NCI-H187 (cell line): ENCODE measurements at places on chromosomes 1 and 21.

DNA sequence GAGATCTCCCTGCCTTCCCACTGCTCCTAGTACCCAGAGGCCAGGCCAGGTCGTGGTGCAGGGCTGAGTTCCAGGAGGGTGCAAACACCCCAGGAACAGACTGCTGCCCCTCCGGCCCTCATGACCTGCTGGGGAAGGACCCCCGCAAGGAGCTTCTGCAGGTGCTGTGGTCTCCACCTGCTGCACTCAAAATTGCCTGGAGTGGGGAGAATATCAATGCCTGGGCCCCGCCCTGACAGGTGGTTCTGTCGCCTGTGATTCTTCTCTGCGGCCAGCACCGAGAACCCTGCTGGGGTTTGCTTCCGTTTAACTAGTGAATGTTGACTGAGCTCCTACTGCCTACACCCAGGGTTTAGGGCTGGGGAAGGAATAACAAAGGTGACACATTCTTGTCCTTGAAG lies 2.1 kb upstream of the TFF3 start:
- peak; percentile 83 for DNase-seq

DNA sequence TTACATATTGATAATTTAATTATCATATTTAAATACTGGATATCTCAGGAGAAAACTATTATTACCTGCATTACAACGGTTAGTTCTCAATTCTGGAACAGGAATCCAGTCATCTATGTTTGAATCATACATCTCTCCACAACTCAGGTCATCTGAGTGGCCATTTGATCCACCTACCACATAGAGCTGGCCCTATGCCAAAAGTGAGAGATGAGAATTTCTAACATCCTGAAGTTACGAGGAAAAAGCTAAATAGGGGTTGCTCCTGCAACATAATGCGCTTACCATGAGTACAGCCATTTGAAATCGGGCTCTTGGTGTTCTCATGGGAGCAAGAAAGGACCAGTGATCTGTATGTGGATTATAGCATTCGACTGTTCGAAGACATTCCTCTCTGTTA lies 16.9 kb downstream of the IVNS1ABP start:
- no peak for DNase-seq

GRCh38 chr1:110309139-110309538 lies 30.0 kb upstream of the RBM15 start:
- no peak for DNase-seq

GRCh38 chr1:112402682-112403643 lies 6.9 kb downstream of the CTTNBP2NL start:
- no peak for DNase-seq

GRCh38 chr1:206588492-206588891 lies 23.8 kb downstream of the EIF2D start:
- DNase-seq, result no peak

GRCh38 chr1:216600730-216601609 lies 122.3 kb downstream of the ESRRG start:
- DNase-seq, result peak; percentile 25

DNA sequence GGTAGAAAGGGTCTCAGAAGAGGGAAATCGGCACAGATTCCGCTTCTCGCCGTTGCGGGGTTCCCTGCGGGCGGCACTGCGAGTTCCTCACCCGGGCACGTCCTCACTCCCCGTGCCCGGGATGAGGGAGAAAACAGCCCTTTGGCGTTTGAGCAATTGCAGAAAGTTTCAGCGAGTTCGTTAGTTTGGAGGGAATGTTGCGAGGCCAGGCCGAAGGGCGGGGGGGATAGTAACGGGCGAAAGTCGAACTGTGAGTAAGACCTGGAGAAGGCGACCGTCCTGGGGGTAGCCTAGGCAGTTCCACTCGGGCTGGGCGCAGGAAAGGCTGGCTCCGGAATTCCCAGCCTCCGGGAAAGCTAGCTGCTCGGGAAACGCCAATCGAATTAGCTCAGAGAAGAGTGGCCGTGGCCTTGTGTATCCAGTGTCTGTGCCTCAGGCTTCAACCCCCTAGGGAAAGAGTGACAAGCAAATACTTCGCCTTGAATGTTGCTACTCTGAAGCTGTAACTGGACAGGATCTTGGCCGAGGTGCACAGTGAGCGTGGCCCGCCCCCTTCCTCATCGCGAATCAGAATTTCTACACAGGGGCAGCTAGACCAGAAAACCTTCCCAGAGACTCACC lies 787 bp downstream of the PTGFR start:
- no peak for DNase-seq

DNA sequence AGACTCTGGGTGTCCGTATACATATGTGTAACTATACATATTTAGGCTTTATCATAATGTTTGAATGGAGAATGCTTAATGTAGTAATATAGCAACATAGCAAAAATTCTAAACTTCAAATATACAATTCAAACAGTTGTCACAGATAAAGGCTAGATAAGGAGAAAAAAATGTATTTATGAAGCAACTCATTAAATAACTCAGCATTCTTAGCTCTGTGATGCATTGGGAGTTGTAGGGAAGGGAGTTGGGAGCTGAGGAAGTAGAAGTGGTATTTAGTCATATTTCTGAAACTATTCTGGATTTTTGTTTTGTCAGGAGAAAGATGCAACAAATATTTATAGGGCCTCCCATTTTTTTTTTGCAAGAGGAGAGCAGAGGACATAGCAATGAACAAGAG lies 197.8 kb downstream of the PBX1 start:
- DNase-seq, result no peak

DNA sequence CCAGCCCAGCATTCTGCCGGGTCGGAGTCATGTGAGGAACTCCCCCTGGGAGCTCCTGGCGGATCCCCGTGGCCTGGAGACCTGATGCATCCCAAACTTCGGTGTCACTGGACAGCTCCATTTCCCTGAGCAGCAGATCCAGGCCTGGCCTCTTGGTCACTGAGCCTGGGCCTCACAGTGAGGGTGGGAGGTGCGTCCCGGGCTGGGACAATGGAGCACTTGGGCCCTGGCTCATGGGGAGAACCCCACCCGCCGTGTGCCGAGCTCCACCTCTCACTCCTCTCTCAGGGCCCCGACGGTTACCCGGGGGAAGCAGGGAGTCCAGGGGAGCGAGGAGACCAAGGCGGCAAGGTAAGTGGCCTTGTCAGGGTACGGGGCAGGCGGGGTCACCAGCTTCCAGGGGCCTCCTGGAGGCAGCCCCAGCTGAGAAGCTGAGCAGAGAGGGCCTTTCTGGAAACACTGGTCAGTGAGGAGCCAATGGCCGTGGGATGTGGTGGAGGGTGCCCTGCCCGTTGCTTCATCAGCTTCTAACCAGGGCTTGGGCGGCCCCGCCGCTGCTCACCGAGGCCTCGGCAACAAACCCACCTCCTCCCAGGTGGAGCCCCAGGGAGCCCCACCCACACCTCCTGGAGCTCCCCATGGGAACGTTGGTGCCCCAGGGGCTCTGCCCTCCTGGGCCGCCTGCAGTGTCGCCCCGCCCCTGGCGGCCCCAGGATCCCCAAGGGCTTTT lies 19.8 kb downstream of the COL6A2 start:
- DNase-seq, result no peak

- DNase-seq, result no peak
Measured at GRCh38 chr1:97563926-97564325, 356.9 kb downstream of the DPYD start.

DNA sequence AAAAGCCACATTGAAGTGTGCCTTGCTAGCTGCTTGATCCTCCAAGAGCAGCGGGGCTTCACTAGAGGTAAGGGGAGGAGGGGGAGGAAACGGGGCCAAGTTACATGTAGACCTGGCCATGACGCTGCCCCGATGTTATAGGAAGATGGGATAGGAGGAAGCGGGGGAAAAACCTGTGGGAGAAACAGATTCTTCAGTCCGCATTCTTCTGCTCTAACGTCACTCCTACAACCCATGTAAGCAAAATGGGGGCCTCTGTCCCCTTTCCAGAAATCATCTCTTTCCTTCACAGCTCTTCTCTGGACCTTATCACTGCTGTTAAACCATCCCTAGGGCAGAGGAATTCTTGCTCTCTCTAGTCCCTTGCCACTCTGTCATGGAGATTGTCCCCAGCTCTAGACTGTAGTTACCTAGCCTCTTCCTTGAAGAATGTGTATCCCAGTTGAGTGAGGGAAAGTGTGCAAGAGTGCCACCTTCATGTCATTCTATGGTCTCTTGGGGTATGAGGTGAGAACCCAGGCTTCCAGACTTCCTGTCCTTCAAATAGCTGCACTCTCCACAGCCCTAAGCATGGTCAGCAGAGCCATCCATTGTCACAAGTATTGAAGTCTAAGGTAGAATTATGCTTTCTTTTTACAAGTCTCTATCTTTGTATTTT lies 11.4 kb downstream of the PLEKHO1 start:
- DNase-seq, result no peak

DNA sequence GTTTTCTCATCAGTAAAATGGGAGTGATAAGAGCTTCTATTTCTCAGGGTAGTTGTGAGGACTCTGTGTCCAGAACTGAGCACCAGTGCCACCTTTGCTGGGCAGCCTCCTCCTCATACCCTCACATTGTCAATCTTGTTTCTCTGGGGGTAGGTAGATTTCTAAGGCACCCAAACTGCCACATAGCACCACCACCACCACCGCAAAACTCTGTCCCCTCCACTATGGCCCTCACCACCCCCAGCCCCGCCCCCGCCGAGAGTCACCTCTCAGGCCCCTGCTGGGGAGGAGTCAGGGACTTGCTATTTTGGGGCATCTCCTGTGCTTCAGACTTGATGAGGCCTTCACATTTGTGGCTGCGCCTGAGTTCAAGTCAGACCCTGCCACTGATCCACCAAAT lies 549.2 kb downstream of the PTPRU start:
- no peak for DNase-seq

DNA sequence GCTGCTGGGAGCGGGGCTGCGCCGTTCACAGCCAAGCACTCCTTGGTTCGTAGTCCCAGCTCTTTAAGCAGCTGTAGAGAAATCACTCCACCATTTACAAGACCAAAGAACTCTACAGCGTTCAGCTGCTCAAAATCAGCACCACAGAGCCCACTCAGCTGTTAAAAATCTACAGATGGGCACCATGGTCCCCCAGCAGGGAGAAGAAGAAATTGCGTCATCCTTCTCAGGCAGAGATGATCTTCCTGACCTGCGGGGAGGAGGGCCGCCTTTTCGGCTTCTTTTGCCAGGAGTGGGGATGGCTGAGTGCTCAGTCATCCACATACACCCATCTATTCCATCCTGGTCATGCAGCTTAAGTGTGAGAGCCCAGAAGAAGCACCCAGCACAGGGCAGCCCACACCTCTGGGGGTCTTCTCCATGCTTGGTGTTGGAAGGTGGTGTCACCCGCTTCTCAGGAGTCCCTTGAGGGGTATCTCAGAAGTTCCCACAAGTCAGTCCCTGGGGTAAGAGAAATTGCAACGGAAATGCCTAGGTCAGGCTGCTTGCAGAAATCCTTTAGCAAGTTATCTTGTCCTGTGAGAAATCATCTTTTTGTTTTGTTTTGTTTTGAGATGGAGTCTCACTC lies 163.8 kb downstream of the NPHP4 start:
- DNase-seq, result no peak

GRCh38 chr1:167104256-167104633 lies 10.4 kb downstream of the STYXL2 start:
- DNase-seq, result no peak

DNA sequence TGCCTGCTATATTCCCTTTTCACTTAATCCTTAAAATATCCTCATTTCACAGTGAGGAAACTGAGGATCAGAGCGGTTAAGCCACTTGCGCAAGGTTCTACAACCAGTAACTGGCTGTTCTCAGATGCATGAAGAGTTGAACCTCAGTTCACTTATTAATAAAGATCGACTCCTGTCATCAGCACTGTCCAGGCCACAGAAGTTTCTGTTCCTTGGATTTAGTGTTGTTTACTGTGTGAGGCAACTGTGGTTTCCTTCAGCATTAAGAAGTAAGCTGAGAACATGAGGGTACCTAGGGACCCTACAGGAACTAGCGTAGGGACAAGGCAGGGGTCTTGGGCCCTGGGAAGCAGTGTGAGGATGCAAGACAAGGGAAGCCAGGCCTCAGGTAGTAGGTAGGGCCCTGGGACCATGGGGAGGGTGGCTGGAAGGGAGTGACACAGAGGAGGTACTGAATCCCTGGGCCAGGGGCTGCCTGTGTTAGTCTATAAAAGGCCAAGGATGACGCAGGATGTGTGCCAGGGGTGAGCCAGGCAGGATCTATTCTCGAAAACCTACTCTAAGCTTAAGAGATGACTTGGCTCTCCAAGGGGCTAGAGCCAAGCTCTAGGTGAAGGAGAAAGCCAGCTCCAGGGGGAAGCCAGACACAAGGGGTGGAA lies 181.2 kb upstream of the CSF3R start:
- no peak for DNase-seq

GRCh38 chr1:55723001-55723400 lies 507.8 kb upstream of the USP24 start:
- no peak for DNase-seq

- DNase-seq, result no peak
Measured at GRCh38 chr1:151197863-151198253, 494 bp upstream of the PIP5K1A start.

- DNase-seq, result no peak
Measured at GRCh38 chr1:98330224-98330623, 331.3 kb upstream of the SNX7 start.

- no peak for DNase-seq
Measured at GRCh38 chr1:60866226-60866900, 216.0 kb upstream of the NFIA start.

DNA sequence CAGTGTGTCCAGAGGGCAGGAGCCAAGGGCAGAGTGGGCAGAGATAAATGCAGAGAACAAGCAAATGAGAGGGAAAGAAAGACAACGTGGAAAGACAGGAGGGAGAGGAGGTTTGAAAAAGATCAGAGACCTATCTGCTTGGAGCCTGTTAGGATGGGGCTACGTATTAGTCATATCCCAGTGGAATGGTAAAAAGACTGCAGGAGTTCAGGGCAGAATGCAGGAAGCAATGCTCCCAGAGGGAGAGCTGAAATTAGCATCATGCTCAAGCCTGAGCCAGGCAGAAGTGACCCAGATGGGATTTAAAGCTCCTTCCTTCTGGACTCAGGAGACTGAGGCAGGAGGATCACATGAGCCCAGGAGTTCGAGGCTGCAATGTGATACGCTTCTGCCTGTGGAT lies 261.3 kb upstream of the CHRM3 start:
- no peak for DNase-seq

- no peak for DNase-seq
Measured at GRCh38 chr1:43302201-43302600, 1.4 kb downstream of the TIE1 start.

DNA sequence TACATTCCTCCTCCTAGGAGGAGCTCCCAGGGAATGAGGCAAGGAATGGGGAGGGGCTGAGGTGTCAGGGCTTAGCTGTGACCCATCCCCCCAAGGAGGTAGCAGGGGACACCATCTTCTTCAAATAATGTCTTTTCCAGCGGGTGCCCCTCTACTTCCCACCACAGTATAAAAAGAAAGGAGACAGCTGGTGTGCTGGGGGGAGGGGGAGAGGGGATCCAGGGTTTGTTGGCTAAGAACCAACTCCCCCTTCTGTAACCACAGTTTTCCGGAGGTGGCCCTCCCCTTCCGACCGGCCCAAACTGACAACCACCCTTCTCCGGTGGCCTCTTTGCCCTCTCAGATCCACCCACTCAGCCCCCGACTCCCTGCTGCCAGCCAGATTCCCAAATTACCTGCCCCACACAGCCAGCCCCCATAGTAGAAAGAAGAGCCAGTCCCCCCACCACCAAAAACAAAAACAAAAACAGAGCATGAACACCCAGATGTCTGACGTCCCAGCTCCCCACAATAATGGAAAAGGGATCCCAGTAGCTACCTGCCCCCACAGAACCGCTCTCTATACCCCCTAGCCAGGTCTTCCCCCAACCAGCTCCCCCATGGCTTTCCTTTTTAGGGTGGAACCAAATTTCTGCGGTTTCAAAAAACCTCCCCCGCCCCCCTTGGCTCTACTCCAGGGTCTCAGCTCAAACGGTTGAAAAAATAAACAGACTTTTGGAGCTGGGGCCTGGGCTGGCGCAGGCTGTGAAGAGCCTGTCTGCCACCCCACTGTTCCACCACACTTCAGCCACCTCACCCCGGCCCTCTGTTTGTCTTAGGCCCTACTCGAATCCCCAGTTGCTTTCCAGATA lies 2.1 kb downstream of the ARHGEF2 start:
- no peak for DNase-seq
